ENCODE measurements at places on chromosomes 2 and 18.

DNA sequence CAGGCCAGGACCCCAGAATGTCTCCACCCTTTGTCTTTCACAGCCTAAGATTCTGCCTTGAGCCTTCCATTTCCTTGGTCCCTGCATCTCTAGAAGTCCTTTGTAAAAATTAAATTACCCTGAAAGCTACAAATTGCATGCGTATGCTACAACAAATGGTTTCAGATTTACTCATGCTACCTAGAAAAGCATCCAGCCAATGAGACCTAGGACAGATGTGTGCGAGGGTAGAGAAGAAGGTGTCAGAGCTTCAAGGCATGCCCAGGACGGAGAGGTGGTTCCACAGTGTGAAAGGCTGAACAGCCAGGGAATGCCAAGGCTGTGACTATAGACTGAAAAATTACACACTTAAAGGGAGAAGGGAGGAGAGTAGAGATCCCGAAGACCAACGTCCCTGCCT, 40.2 kb downstream of the CCBE1 start:
- no peak for DNase-seq

DNA sequence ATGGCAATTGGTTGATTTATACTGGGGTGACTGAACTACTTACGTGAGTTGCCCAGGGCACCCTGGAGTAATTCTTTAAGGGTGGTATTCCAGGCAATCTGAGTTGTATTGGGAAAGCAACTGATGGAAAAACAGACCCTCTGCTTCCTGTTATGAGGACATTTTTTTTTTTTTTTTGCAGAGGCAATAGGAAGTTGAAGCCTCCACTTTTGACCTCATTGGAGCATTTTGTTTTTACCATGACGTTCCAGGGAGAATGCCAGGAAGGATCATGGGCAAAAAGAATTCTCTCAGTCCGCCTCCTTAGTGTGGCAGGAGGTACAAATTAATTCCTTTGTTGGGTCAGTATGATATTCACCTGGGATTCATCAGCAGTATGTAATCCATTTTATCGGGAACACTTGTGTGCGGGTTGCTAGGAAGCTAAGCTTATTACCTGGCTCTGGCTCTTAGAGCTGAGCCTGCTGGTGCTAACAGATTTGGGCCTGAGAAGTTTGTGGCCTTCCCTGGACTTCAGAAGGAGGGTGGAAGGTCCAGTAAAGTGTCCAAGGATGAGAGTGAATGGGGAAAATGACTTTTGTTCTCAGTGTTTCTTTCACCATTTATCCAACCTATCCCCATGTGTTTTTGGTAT, 272.9 kb upstream of the EPAS1 start:
- DNase-seq, result no peak

- DNase-seq, result no peak
These were observed 49.1 kb upstream of the MYCN start for GRCh38 chr2:15890936-15891905.

DNA sequence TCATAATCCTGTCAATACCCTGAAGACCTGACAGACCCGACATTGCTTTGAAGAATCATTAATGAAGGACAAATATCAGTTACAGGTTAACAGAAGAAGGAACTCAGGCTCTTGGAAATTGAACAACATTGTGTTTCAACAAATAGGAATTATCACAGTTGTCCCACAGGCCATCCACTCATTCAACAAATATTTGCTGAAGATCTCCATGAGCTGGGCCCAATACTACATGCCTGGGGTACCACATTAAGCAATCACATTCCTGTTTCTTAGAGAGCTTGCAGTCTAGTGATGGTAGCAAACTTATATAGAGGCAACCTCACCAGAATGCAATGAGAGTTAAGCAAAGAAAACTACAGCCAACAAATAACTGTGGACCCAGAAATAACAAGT, 671.6 kb upstream of the ACVR2A start:
- no peak for DNase-seq

- no peak for DNase-seq
These were observed 6.4 kb upstream of the KCMF1 start for GRCh38 chr2:84964406-84965191.

GRCh38 chr18:79796531-79797405, 970 bp upstream of the KCNG2 start:
- no peak for DNase-seq

Measured in SW 1271 (cell line).